CD14-positive monocyte (primary cell): ENCODE measurements at places on chromosomes 3 and 15. TPM values are rescaled to one million over a fixed set of nuclear protein-coding genes. Genes with fewer than 3 reads are reported as not detected.
A peak's percentile ranks its signal among the peaks of the same experiment; 100 is the strongest.

- no peak overlapping the region for H3K27ac ChIP-seq
- H3K4me3 ChIP-seq = peak overlapping the region; percentile 82
- no peaks in the 10 kb centered on the region for H3K36me3 ChIP-seq
- H3K4me1 ChIP-seq = peaks cover 6% of the 10 kb centered on the region
These were observed 30.4 kb upstream of the ALDH1A3 start for GRCh38 chr15:100849021-100849854.

DNA sequence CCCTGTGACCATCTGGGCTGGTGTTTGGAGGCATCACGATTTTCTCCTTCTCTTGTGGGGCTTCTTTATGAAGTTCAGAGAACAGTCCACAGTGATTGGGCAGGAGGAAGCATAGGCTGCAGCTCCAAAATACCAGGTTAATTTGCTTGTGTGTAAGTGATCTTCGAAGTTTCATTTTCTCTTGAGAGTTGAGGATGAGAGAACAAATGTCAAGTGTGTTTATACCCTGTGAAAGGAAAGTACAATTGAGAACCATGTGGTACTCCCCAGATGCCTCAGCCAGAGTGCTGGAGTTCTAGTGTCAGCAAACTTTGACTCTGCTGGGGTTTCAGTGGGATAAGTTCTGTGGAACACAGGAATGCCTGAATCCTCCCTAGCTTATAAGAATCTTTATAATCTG, 357.1 kb upstream of the CFAP20DC start:
- H3K27me3 ChIP-seq = no peaks in the 10 kb centered on the region
- H3K4me1 ChIP-seq = no peaks in the 10 kb centered on the region
- H3K27ac ChIP-seq = no peak overlapping the region
- no peaks in the 10 kb centered on the region for H3K36me3 ChIP-seq
- no peak for DNase-seq

DNA sequence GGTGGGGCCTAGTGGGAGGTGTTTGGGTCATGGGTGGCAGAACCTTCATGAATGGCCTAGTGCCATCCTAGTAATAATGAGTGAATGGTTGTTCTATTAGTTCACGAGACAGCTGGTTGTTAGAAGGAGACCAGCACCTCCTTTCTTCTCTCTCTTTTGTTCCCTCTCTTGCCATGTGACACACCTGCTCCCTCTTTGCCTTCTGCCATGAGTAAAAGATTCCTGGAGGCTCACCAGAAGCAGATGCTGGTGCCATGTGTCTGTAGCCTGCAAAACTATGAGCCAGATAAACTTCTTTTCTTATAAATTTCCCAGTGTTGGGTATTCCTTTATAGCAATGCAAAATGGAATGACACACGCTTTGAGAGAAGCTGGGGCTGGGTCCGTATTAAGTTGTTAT, 89.0 kb upstream of the SLC4A7 start:
- DNase-seq = no peak
- no peak overlapping the region for H3K4me3 ChIP-seq
- no peaks in the 10 kb centered on the region for H3K36me3 ChIP-seq
- peaks cover 7% of the 10 kb centered on the region for H3K4me1 ChIP-seq

Gene IP6K2
- polyA plus RNA-seq = 16.5 TPM

DNA sequence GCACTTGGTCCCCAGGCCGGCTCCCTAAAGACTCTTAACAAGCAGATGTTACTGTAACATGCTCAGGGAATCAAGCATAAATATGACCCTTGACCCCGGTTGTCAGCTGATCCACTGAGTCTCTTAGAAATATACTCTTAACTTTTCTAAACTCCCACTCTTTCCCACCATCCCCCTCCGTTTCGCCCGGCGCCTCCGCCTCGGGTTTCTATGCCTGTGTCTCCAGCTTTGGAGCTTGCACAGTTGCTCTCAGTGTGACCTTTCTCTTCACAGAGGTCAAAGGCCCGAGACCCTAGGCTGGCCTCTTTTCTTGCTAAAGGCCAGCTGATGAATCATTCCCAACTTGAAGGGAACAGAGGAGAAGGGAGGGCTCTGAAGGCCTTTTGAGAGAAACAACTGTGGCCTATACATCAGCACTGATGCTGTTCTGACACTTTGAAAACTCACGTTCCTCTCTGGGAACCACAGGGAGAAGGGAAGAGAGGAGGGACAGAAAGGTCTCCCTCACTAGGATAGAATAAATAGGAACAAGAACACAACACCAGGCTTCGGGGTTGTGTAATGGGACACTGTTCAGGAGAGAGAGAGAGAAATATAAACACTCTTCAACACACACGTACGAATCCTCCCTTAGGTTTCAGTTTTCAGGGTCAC, 484.5 kb upstream of the NR2F2 start:
- no peak overlapping the region for H3K4me3 ChIP-seq
- no peak for DNase-seq
- no peaks in the 10 kb centered on the region for H3K36me3 ChIP-seq
- H3K4me1 ChIP-seq = no peaks in the 10 kb centered on the region
- H3K27ac ChIP-seq = no peak overlapping the region

Gene HHLA2
- 0.13 TPM for polyA plus RNA-seq

Gene SLC7A14
- not detected in 2 replicates for polyA plus RNA-seq
